MCF 10A (cell line): ENCODE measurements at places on chromosomes 4 and X. TPM values are rescaled to one million over a fixed set of nuclear protein-coding genes. Genes with fewer than 3 reads are reported as not detected.

GRCh38 chrX:144918936-144919335, 328.4 kb upstream of the SPANXN1 start:
- DNase-seq = no peak

The GLOD5 gene
- not detected in 2 replicates for total RNA-seq

GRCh38 chr4:120431180-120431579, 364.5 kb upstream of the MAD2L1 start:
- no peak for DNase-seq

- no peak for DNase-seq
These were observed 608.9 kb upstream of the LCORL start for GRCh38 chr4:18630218-18631110.

DNA sequence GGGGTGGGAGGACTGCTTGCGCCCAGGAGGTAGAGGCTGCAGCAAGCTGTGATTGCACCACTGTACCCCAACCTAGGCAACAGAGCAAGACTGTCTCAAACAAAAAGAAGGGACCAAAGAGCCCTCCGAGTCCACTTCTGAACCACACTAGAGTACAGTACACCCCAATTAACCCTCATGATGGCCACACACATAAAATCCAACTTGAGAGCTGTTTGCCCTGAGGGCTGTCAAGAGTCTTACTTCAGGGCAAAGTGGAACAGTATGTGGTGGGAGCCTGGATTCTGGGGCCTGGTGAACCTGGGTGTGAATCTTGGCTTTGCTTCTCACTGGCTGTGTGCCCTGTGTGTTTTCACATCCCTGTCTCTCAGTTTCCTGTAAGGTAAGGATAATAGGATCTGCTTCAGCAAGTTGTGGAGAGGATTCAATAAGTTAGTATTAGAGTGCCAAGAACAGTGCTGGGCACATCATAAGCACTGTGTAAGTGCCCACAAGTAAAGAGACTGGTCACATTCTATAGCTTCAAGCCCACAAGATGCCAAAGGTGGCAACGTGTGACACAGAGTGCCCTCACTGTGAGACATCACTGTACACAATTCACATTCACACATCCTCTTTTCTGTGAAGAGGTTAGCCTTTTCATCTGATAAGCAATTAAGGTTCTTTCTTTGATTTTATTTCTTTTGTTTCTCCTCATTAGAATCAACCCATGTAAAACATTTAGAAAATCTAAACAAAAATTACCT, 52.1 kb downstream of the LEF1 start:
- DNase-seq = no peak

The CLTRN gene
- 1.5 and 1.8 TPM in 2 replicates for total RNA-seq

- DNase-seq = peak; percentile 83
These were observed 80.2 kb downstream of the CRMP1 start for GRCh38 chr4:5812506-5813229.

DNA sequence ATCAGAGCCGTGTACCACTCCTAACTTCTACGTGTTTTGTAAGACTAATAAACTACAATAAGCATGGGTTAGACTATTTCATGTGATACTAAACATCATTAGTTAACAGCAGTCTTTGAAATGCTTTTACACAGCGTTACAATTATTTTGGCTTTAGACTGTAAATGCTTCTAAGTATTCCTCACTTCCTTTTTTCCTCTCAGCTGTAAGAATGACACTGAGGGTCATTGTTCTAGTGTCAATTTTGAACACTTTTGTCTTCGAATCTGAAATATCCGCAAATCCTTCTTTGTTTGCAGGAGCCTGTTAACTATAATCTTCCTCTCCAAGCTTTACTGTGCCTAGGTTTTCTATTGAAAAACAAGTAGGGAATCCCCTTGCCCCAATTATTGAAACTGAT, 1.5 kb downstream of the ABCE1 start:
- peak; percentile 8 for DNase-seq

- DNase-seq = no peak
These were observed 411.3 kb downstream of the SPRY1 start for GRCh38 chr4:123807866-123808265.

The HMX1 gene
- not detected in 2 replicates for total RNA-seq

The SPANXA2 gene
- not detected in 2 replicates for total RNA-seq

DNA sequence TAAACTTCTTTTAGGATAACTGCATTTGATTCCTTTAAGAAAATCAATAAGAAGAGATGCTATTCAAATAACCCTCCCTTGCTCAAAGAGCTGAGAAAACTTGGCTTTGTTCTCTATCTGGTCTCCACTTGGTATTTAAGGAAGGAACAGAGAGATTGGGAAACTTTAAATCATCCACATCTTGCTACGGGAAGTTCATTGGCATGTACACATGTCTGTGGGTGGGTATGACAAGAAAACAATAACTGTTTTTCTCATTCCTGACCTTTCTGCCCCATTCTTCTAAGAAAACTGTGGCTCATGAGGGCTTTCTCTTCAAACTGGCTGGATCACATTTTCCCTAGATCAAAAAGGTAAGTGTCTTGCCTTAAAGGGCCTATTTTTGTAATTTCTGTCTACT, 6.0 kb downstream of the SEL1L3 start:
- peak; percentile 35 for DNase-seq

GRCh38 chr4:142815834-142816233, 30.3 kb downstream of the INPP4B start:
- DNase-seq = peak; percentile 69

GRCh38 chrX:69556060-69557011, 52.2 kb downstream of the NALF2 start:
- peak; percentile 89 for DNase-seq

- DNase-seq = no peak
These were observed 80.8 kb downstream of the PALLD start for GRCh38 chr4:168577624-168578023.

- no peak for DNase-seq
These were observed 35.1 kb downstream of the NELFA start for GRCh38 chr4:1973661-1974060.

DNA sequence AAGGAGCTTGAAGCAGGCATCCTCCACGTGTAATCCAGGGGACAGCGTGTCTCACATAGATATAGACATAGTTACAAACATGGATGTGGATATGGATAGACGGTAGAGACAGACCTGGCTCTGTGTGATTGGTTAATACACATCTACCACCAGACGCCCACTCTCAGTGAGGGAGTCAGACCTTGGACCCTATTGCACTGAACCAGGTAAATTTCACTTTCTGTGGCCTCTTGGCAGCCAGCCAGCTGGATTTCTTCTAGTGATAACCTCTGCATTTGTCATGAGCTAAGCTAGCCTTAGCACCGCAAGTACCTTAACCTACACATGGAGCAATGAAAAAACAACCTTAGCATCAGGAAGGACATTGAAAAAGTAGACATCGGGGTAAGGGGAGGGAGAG, 79.2 kb upstream of the ACSL4 start:
- no peak for DNase-seq

DNA sequence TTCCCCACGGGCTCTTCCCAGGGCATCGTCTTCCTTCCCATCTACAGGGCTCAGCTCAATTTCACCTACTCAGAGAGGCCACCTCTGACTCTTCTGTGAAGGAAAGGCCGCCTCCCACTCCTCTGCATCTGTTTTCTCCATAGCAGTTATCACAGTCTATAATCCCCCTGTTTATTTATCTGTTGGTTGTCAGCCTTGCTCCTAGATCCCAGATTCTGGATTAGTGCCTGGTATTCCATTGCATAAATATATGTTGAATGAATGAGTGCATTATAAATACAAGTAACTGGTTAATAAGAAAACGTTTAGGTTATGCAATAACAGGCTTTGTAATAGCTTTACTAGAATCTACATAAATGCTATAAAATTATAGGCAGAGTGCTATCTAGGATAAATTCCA, 52.9 kb downstream of the NSG1 start:
- DNase-seq = no peak

- DNase-seq = no peak
These were observed 56.1 kb downstream of the ATXN3L start for GRCh38 chrX:13263560-13264251.

- DNase-seq = no peak
These were observed 949.0 kb downstream of the CCSER1 start for GRCh38 chr4:91076147-91076546.

DNA sequence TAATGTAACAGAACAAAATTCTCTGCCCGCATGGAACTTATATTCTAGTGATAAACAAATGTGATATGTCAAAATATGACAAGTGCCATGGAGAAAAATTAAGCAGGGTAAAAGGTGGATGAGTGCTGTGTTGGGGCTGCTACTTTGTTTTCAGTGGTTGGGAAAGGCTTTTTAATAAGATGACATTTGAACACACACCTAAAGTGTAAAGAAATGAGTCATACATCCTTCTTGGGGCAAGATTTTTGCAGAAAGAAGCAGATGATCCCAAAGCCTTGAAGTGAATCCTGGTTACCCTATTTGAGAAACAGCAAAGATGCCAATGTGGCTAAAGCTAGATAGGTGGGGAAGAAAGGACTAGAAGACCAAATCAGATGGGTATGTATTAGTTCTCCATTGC, 564.1 kb downstream of the INPP4B start:
- peak; percentile 13 for DNase-seq

The SLC6A14 gene
- 0.44 TPM in 1 of 2 replicates, not detected in the other for total RNA-seq

The RAB9B gene
- 0.07 TPM in 1 of 2 replicates, not detected in the other for total RNA-seq

- DNase-seq = no peak
These were observed 6.6 kb upstream of the ENOX2 start for GRCh38 chrX:130909469-130910136.

The PNMA3 gene
- total RNA-seq = not detected in 2 replicates

The SYNPO2 gene
- total RNA-seq = 0.42 and 0.61 TPM in 2 replicates

DNA sequence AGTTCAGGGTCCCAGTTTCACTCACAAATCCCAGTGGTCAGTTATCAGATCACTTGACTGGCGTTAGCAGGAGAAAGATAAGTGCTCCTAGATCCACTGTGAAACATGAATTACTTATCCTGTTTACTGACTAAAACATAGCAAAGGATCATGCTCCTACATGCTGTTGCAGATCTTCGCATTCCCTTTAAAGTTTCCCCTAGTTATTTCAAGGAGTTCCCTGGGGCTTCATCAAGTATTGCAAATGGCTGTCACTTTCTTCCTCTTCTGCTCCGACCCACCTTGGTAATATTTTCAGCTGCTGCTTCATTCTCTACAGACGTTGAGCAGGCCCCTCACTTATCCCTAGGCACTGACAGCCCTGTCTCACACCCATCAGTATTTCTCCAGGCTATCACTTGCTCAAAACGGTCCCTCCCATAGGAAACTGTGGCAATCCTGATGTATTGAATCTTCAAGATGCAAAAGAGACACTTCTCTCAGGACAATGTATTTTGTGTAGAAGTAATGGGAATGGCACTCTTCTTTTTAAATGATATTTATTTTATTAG, 466.0 kb downstream of the INPP4B start:
- no peak for DNase-seq

DNA sequence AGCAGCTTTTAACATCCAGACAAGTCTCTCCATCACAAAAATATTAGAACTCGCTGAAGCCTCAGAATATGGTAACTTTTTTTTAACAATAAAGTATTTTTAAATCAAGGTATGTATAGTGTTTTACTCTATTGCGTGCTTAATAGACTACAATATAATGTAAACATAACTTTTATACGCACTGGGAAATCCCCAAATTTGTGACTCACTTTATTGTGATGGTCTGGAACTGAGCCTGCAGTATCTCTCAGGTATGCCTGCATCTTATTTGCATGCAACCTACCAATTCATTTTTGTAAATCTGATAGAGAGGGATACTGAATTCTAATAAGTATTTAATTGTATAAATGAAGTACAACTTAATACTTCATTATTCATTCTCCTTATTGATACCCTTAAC, 823.5 kb downstream of the ADGRL3 start:
- DNase-seq = peak; percentile 51

The PNCK gene
- not detected in 2 replicates for total RNA-seq

GRCh38 chrX:48835524-48836329, at the start of gene PCSK1N:
TSS of gene PCSK1N (minus strand) at chrX:48835610. CDS start at chrX:48835532, 78 bp downstream.
- no peak for DNase-seq

- DNase-seq = peak; percentile 49
These were observed 4.2 kb downstream of the CENPVL3 start for GRCh38 chrX:51614353-51615012.

- DNase-seq = no peak
These were observed 49.4 kb downstream of the SLC9A6 start for GRCh38 chrX:136034668-136035067.

GRCh38 chrX:19179389-19179788, 57.1 kb upstream of the ADGRG2 start:
- DNase-seq = no peak
